DMS79 treated with DMSO at 0.1 percent for 48 hours (cell line): ENCODE measurements at places on chromosomes 12 and 14.

DNA sequence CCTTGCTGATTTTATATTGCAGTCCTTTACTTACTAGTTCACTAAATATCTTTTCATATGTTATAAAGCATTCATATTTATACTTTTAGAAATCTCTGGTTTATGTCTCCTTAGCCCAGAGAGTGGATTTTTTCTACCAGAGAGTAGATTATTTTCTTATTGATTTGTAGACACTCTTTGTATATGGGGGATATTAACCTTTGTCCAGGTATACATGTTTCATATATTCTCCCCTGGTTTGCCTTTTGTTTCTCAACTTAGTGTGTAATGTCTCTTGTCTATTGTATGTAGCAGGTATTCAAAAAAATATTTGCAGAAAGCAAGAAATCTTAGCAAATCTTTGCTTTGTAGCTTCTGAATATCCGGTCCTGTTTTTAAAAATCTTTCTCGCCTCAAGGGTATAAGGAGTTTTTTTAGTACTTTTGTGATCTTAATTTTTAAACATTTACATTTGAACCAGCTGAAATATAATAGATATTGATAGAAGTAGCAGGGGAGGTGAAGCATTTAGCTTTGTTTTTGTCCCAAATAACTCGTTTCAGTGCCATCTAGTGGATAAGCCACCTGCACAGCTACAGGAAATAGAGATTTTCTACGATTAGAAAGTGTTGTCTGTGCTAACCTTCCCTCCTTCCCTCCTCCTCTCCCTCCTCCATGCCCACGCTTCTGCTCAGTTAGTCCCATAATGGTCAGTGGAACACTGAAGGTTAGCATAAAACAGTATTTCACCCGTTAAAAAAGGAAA lies 97.0 kb downstream of the PHETA1 start:
- DNase-seq = no peak

DNA sequence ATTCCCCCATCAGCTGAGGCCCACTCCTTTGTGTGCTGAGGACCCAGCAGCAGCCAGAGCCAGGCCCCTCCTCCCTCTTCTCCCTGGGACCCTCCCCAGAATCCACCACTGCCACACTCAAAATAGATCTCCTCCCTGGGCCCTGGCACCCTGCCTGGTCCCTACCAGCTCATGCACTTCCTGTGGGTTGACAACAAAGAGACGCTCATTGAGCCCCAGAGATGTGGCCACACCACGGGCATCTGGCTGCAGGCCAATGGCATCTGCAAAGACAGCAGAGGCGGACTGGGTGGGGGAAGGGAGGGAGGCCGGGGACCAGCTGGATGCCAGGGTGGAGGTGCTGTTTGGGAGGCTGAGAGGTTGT lies 16.0 kb upstream of the ENDOU start:
- DNase-seq = peak; percentile 96

GRCh38 chr12:92951006-92951405 lies 21.9 kb upstream of the EEA1 start:
- no peak for DNase-seq

DNA sequence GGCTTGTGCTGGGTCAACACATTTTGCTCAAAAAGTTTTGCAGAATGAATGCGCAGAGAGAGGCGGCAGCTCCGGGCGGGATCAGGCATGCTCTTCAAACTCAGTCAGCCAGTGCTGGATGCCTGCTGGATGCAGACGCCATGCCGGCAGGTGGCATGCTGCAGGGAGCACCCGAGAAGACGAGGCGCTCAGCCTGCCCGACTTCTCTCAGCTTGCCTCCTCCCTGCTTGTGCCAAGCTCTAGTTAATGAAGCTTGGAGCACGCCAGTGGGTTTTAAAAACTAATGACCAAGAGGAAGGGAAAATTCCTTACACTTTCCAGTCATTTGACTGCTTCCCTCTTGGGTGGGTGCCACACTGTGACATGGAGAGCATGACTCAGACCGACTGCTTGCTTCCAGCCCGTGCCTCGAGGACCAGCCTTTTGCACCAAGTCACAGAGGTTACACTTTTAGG lies 39.8 kb downstream of the SLC24A4 start:
- DNase-seq = peak; percentile 87

GRCh38 chr14:61368114-61368710 lies 46.8 kb downstream of the PRKCH start:
- no peak for DNase-seq

- no peak for DNase-seq
Observed at GRCh38 chr14:58871573-58871972, 233.8 kb downstream of the DACT1 start.

DNA sequence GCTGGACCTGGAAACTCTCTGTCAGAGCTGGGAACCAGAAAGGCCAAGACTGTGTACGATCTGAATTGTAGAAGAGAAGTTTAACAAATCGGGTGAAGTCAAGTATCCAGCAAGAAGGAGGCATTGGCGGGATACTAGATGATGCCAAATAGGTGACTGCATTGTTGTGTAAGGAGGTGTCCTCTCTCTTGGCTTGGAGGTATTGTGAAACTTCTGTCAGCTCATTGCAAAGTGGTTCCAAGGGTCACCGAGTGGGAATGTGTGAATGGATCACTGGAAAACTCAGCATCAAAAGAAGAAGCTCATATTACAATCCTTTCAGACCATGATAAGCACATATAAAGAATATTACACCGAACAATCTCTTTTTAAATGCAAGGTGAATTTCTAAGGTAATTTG lies 11.7 kb downstream of the NAV3 start:
- DNase-seq = peak; percentile 12

GRCh38 chr12:63298386-63298930 lies 147.5 kb upstream of the AVPR1A start:
- no peak for DNase-seq

DNA sequence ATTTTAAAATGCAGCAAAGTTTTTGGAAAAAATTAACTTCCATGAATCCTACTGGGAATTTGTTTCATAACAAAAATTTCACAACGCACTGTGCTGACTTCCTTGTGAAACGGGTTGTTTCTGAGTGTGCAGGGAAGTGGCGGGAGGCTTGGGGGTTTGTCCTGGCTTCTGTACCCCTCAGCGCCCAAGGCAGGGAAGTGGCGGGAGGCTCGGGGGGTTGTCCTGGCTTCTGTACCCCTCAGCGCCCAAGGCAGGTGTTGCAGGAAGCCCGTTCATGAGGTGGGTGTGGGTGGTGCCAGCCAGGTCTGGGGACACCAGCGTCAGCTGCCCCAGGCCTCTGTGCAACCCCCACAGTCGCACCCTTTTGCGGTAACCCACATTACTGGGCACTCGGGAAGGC lies 25.1 kb downstream of the ADGRD1 start:
- no peak for DNase-seq

- DNase-seq = no peak
Observed at GRCh38 chr12:82800185-82800584, 113.5 kb downstream of the TMTC2 start.

DNA sequence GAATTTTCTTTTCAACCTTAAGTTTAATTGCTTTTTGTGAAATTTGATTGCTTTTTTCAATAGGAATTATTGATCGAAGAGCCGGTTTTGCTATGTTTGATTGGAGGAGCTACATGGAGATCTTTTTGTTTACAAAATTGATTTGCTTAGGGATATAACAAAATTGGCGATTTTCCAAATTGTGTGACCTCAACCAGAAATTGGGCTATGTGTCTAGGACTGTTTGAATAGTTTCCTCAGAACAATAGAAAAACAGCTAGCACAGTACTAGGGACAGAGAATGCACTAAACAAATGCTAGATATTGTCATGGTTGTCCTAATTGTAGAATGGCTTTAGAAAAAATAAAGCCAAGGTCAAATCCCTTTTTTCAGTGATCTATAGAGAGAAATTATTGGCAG lies 2.4 kb downstream of the SLC17A8 start:
- no peak for DNase-seq

- no peak for DNase-seq
Observed at GRCh38 chr12:61862986-61863385, 397.2 kb upstream of the USP15 start.

DNA sequence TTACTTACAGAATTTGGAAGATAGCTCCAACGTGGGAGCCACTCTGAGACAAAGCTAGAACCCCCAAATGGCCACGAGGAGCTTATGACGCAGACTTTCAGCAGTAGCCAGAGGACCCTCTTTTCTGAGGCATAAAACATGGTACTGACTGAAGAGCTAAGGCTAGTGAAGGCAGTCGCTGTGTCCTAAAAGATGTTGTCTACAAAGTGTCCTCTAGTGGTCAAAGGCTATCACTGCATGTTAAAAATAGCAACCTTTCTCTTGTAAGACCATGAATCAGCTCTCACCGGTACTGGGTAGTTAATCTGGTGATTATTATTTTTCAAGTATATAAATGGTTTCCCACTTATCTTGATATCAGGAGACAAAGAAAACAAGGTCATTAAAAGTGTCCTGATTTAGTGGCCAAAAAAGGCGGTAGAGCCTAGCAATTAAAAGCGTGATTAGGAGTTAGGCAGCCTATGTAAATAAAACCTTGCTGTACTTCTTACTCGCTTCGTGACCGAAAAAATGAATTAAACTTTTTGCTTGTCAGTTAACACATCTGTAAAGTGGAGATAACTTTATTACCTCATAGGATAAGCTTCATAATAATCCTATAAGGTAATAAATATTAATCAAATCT lies 47.0 kb upstream of the LGR5 start:
- no peak for DNase-seq

GRCh38 chr14:53367644-53368026 lies 214.5 kb upstream of the DDHD1 start:
- DNase-seq = no peak

- peak; percentile 15 for DNase-seq
Observed at GRCh38 chr14:101758913-101759593, 2.5 kb upstream of the PPP2R5C start.

- no peak for DNase-seq
Observed at GRCh38 chr14:91647856-91648255, 84.0 kb downstream of the CATSPERB start.

- no peak for DNase-seq
Observed at GRCh38 chr14:80522936-80523335, 311.6 kb upstream of the DIO2 start.

- DNase-seq = no peak
Observed at GRCh38 chr12:11595080-11595479, 54.4 kb upstream of the ETV6 start.

DNA sequence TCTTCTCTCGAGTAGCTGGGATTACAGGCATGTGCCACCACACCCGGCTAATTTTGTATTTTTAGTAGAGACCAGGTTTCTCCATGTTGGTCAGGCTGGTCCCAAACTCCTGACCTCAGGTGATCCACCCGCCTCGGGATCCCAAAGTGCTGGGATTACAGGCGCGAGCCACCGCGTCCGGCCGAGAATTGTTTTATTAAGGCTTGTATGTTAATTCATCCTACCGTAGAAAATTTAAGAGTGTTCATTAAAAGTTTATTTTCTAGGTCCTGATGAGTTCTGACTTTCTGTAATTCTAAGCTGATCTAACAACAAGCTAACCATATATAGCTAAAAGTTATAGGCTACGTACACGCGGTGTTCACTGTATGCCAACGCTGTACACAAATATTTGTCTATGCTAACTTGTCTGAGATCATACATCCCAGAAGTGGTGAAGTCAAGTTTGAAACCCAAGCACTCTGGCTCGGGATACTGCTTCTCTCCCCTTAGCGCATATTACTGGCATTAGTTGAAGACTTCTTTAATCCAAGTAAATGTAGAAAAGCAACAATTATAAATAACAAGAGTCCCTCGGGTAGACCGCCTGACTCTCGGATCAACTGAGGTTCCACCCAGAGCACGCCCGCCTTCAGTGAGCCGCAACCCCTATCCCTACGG lies 570 bp upstream of the MRPS35 start:
- peak; percentile 68 for DNase-seq

- peak; percentile 65 for DNase-seq
Observed at GRCh38 chr12:127677537-127678131, 589.3 kb upstream of the TMEM132C start.

- no peak for DNase-seq
Observed at GRCh38 chr12:21618566-21618965, 13.9 kb upstream of the GYS2 start.

- no peak for DNase-seq
Observed at GRCh38 chr14:52844262-52845060, 53.1 kb upstream of the GNPNAT1 start.

DNA sequence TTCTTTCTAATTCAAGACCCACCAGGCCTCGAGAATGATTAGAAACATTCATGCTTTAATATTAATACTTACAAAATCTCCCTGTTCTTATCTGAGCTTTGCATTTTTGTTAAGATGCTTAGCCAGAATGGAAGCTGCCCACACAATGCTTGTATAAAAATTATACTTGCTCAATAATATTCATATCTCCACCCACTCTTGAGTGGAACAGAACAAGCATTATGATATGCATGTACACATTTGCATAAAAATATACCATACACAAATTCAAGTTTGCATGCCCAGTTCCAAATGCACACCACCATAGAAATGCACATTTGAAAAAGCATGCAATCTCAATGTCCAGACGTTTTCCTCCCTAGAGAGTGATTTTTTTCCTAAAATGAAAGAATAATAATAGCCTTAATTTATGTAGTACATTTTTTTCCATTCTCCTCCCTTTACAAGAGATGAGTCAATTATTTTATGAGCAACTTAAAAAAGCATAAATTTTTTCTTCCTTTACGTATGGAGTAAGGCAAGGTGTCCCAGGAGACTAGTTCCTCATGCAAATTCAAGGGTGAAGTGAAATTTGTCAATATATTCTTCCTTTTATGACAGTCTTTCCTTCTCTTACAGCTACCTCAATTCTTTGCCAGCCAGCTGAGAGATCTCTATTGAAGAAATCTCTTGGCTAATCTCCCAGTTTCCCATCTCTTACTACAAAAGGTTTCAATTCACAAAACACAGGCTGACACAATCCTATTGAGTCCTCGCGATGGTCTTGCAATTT lies 313.1 kb upstream of the GARIN6 start:
- DNase-seq = no peak

GRCh38 chr14:81280136-81280791 lies 59.5 kb upstream of the GTF2A1 start:
- DNase-seq = no peak

DNA sequence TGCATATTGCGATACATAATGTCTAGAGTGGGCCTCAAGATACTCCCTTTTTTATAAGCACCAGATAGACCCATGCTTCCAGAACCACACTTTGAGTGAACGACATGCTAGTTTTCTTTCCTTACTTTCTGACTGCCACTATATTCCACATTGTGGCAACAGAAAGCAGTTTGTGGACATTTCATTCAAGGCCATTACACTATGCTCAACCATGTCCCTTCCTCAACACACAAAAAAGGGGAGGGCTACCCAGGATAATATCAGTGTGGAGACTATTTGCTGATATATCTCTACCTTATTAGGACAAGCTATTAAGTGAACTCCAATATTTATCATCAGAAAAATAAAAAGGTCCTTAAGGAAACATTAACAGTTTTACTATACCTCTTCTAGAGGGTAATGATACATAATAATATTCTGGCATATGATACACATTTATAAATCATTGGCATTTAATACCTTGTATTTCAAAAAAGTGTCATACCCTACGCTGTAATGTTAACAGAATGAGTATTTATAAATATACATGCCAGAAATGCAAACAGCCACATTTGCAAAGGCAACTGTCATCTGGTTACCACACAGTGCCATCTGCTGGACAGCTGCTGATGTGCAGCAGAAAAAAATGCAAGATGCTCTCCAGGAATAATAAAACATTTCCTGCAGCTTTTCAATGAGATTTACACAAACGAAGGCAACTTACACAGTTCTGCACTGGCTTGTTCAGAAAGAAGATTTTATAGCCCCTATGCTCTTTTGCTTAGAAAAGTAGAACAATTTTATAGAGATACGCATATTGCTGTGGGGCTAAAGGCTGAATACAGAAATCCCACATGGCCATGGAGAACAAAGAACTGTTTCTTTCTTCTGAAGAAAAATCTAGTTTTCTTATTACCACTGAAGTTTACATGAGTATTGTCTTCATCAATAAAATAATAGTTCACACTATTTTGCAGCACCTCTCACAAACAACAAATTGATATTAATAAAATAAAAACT lies 182.2 kb upstream of the GRIP1 start:
- peak; percentile 32 for DNase-seq
